ENCODE measurements at places on chromosomes 4 and X.
A peak's percentile ranks its signal among the peaks of the same experiment; 100 is the strongest.

DNA sequence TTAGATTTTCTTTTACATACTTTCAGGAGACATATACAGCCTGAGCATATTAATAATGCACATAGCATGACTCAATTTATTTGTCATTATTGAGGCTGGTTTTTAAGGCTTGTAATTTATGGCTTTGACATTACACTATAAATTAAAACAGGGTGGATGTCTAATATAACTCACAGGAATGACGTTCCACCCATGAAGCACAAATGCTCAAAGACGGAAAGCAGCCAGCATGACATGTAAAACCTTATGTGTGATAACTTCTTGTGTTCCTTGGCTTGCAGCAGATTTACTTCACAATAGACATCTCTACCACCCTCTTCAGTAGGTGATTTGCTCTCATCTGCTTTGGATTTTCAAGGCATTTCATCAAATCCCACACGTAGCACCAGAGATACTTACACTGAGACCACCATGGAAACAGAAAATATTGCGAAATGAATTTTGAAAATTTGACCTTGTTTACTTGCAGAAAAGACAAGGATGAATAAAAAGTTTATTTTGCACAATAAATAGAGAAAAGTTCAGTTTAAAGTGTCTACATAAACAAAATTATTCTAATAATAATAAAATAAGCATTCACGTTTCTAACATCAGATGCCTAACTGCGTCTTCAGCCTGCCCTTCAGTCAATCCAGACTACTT, 64.7 kb upstream of the BTC start:
- no peak for DNase-seq

GRCh38 chr4:37634180-37634579, 52.0 kb downstream of the RELL1 start:
- DNase-seq, result no peak

DNA sequence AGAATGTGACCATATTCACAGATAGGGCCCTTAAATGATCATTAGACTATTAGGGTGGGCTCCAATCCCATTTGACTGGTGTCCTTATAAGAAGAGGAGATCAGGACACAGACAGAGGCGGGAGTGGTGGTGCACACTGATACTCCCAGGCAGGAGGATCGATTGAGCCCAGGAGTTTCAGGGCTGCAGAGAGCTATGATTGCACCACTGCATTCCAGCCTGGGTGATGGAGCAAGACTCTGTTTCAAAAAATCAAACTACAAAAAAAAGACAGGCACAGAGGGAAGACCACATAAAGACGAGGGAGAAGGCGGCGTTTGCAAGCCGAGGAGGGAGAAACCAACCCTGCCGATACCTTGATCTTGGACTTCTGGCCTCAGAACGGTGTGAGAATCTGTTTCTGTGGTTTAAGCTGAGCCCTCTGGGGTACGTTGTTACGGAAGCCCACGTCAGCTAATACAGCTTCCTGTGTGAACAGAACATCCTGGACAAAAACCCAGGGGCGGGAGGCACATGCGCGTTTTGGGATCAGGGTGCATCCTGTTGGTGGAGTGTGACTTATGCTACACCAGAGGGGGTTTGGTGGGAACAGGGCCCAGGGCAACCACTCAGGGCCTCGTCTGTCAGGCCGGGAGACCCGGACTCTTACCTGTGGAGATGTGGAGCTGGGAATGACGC, 211.8 kb upstream of the PSAPL1 start:
- DNase-seq, result no peak

GRCh38 chrX:68867458-68868112, 38.8 kb downstream of the EFNB1 start:
- DNase-seq, result no peak

DNA sequence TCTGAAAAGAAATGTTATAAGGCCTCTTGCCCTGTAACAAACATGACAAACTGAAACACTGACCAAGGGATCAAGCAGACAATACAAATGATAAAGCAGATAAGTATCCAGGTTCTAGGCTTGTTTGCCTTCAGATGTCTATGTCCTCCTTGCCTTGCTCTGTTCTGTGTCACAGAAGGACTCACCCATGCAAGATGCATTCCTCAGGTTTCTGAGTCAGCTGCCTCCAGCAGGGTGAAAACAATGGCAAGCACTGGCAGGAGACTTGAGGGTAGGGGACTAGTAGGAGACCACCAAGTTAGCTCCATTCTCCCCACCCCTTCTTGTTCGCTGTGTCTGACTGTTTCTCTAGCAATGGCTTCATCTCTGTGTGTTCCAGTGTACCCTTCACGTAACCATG, 76.6 kb upstream of the CXXC4 start:
- DNase-seq, result no peak

DNA sequence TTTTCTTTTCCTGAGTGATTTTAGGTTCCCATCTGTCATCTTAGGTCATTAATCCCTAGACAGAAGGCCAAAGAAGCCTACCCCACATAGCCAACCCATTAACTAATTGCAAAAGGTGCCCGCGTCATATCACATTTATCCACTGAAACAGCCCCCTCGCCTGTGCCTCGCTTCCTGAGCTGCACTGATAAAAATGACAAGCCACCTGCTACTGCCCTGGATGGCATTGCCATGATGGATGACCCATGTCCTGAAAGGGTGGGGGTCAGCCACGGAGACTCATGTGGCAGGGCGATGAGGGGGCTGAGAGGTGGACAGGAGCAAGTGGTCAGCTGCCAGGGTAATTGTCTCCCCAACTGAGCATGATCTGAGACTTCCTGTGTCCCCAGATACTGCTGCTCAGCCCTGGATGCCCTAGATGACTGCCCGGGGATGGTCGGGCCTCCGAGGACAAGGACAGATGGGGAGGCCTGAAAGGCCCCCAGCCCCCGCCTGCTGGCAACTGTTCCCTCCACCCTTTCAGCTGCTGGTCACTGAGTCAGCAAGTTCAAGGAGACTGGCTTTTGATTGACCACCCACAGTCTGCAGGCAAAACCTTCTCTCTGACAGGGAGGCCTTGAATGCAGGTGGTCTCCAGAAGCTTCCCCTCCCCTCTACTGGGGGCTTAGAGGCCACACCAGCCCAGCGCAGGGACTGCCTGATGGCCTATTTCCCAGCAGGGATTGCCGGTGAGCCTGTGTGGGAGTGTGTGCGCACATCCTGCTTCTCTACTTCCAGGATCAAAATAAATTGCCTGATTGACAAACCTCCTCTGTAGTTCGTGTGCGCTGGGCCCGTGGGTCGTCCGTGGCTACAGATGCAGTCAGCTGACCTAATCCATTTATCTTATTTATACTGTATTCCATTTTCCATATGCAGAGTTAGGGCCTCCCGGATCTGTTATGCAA, 496.3 kb downstream of the BCOR start:
- DNase-seq, result no peak

DNA sequence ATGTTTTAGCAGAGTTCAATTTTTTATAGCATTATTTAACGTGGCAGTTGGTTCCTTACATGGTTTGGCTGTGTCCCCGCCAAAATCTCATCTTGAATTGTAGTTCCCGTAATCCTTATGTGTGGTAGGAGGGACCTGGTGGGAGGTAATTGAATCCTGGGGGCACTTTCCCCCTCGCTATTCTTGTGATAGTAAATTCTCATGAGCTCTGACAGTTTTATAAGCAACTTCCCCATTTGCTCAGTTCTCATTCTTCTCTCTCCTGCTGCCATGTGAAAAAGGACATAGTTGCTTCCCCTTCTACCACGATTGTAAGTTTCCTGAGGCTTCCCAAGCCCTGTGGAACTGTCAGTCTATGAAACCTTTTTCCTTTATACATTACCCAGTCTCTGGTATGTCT, 329.5 kb downstream of the GRIA2 start:
- DNase-seq, result no peak

- DNase-seq, result no peak
Observed at GRCh38 chr4:52750213-52750612, 1.0 kb downstream of the ERVMER34-1 start.

GRCh38 chrX:47482065-47482511, 934 bp downstream of the ZNF41 start:
- DNase-seq, result no peak

DNA sequence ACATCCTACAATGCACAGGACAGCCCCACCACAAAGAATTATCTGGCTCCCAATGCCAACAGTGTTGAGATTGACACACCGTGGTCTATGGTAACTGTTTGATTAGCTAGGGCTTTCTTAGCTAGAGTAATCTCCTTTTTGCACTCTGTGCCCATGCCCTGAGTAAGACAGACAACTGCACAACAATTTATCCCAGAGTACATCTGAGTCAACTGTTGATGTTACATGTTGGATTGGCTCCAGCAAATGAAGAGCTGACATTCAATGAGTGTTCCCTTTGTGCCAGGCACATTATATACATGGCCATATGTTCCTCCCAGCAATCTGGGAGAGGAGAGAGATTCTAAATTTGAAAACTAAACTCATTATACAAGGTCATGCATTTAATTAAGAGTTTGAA, 3.9 kb upstream of the FAM9C start:
- DNase-seq, result no peak

GRCh38 chr4:106746451-106746850, 289.7 kb downstream of the DKK2 start:
- DNase-seq, result no peak

GRCh38 chr4:178086320-178086719, 644.1 kb upstream of the AGA start:
- DNase-seq, result peak; percentile 45

DNA sequence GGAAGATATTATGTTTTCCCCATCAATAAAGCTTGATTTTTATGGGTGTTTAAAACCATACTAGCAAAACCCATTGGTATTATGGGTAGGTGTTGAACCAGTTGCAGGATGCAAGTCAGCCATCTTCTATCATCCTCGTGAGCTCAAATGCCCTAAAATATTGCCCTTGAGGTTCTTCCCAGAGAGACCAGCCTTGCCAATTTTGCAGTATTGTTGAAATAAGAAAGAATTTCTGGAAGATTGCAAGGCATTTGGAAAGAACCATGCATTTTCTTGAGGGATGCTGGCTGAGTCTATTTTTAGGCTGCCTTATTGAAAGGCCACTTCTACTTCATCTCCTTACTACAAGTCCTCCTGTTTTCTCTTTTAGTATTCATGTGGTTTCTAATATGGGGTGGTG, 60.9 kb upstream of the SOD3 start:
- DNase-seq, result no peak

DNA sequence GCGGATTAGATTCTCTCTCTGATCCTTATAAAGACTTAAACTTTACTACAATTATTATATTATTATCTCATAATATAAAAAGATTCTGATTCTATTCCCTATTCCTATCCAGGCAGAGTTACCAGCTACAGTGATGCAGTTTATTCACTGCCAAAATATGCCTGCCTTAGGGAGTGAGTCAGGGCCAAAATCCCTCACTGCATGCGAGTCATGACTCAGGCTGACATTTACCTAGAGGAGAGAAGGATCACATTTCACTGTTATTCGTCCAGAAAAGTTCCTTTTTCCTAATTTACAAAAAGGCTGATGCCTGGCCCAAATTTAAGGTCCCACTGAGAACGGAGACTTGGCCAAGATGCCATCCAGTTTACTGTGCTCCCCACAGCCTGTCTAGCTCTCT, 168.5 kb upstream of the LDB2 start:
- DNase-seq, result no peak

- no peak for DNase-seq
Observed at GRCh38 chr4:151052785-151053184, 37.7 kb upstream of the LRBA start.

GRCh38 chr4:1243451-1244080, 5.4 kb downstream of the CTBP1 start:
- DNase-seq, result no peak

- no peak for DNase-seq
Observed at GRCh38 chr4:41418444-41418843, 119.5 kb upstream of the LIMCH1 start.

- no peak for DNase-seq
Observed at GRCh38 chrX:154517101-154517781, 1.2 kb upstream of the FAM3A start.

DNA sequence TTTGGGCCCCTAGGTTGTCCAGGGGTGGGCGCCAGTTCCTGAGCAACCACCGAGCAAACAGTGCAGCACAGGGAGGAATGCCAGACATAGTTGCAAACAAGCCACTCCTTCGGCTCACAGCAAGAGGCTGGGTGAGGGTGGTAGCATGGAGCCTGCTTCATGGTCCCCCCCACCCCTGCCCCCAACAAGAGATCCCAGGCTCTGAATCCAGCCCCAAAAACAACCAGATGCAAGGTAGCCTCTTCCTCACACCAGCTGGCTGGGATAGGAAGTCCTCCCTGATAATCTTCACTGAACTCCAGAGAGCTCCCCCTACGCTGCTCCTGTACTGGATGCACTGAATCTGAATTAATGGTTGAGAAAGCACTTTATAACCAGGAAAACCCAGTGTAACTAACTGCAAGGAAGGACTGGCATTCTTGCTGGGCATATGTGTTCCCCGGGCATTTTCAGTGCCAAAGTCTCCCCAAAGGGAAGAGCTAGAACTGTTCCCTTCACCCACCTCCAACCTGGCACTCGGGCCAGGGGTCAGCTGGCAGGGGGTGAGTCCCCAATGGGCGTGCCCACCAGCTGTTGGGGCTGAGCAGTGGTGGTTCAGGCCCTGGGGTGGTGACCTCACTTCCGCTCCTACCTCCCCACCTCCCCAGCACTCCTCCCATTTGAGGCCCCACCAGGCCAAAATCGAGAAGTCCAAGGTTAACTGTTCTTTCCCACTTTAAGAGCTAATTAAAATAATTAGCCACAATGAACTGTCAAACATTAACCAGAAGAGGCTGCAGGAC, 1.5 kb downstream of the ELF4 start:
- DNase-seq, result no peak
